Common myeloid progenitor, CD34-positive (primary cell): ENCODE measurements at places on chromosomes 5 and 9.
A peak's percentile ranks its signal among the peaks of the same experiment; 100 is the strongest.

DNA sequence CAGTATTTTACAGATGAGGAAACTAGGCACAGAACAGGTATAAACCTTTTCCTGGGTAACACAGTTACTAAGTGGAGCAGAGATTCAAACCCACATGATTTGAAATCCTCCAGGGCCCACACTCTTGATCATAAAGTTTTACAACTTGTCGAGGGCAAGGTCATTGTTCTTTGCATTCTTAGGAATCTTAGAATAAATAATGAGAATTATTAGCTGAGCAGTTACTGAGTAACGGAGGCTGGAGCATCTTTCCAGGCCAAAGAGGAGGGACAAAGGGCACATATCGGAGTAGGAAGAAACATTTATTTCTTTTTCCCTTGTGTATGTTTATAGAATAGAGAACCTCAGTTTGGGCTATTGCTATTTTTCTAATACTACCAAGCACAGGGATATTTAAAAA lies 27.1 kb upstream of the F2R start:
- DNase-seq, result no peak

DNA sequence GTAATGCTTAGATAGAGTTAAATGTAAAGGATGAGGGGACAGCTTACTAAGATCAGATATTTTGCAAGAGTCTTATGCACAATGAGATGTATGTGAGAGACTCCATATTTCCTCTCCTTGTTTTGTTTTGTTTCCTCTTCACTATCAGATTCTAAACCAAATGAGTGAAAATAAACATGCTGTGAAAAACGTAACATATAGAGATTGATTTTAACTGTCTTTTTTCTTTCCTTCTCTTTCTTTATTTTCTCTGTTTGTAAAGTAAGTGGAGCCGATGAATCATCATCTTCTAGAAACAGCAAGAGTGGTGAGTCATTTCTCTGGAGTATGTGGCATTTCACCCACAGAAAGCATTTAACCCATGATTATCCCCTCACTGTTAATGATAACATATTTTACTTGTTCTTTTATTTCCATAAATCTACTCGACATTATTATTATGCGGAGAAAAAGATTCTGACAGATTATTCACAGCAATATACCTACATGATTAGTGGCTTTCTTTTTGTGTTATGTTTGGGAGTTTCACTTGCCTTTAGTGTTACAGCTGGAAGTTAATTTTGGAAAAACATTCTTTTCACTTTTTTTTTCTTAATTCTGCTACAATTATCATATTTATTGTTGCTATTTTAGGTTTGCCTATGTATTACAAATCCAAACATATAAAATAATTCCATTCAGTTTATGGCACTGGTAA lies 2.1 kb upstream of the ANXA1 start:
- DNase-seq, result peak; percentile 93

GRCh38 chr5:155700333-155700732 lies 626.6 kb upstream of the SGCD start:
- no peak for DNase-seq

DNA sequence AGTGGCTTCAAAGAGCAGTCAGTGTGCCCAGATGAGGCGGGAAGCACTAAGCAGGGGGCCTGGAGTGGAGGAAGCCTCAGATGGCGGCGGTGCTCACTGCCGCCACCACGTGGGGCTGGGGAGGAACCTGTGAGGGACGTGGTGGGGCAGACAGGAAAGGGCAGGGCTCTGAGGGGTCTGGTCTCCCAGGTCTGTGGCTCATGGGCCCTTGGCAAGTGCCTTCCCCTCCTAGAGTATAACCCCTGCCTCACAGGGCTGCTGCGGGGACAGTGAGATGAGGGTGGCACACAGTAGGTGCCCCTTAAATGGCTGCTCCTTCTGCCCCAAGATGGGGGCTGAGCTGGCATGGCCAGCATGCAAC lies 26.6 kb downstream of the NR5A1 start:
- peak; percentile 39 for DNase-seq

DNA sequence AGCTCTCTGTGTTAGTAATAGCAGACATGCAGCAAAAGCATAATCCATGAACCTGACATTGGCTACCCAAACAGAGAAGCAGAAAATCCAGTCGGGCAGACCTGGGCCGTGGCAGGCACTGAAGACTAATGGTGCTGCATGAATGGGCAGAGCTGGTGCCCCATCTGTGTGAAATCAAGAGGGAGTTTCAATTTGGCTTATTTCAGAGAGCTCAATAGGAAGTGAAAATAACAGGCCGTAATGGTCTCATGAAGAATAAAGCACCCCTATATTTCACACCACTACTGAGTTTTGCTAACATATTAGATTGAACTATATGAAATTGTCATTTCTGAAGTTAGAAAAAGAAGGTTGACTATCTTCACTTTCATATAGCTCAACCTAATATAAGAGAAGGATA lies 149.7 kb downstream of the ENC1 start:
- no peak for DNase-seq

DNA sequence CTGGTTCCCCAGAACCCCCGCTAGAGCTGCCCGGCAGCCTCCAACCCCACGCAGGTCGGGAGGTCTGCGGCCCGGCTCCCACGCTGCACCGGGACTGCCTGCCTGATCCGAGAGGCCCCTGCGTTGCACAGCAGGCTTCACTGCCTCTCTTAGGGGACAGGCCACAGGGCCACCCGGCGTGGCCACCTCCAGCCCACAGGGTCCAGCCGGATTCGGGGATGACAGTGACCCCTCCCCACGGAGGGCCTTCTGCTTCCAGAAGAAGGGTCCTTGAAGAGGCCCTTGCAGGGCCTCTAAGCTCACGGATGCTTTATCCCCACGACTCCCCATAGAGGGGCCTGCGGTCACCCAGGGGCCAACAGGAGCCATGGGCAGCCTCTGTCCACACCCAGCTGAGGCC lies 66.1 kb upstream of the PPP1R26 start:
- no peak for DNase-seq

GRCh38 chr5:641331-641765 lies 29.2 kb downstream of the CEP72 start:
- DNase-seq, result no peak

GRCh38 chr9:93667627-93668026 lies 91.2 kb downstream of the PHF2 start:
- DNase-seq, result no peak
